Pulmonary artery endothelial cell (primary cell): ENCODE measurements at places on chromosomes 2 and 18. TPM values are rescaled to one million over a fixed set of nuclear protein-coding genes. Genes with fewer than 3 reads are reported as not detected.
A peak's percentile ranks its signal among the peaks of the same experiment; 100 is the strongest.

FAP gene
- total RNA-seq = 0.21 and 0.53 TPM in 2 replicates

ANKRD30B gene
- not detected in 2 replicates for total RNA-seq

REEP1 gene
- total RNA-seq = 0.25 and 0.26 TPM in 2 replicates

SCYGR4 gene
- not detected in 2 replicates for total RNA-seq

MGAT4A gene
- 65.4 and 68.8 TPM in 2 replicates for total RNA-seq

OSR1 gene
- total RNA-seq = not detected in 2 replicates

WNT6 gene
- not detected in 2 replicates for total RNA-seq

LCT gene
- not detected in 2 replicates for total RNA-seq

ORC4 gene
- total RNA-seq = 25.9 and 51.6 TPM in 2 replicates

SLC23A3 gene
- total RNA-seq = 0.59 and 2.2 TPM in 2 replicates

FNDC4 gene
- total RNA-seq = 35.0 and 47.0 TPM in 2 replicates

GAREM2 gene
- 0.46 and 0.92 TPM in 2 replicates for total RNA-seq

GRCh38 chr2:97911206-97911921, 84.4 kb downstream of the TMEM131 start:
- no peak for DNase-seq

DNA sequence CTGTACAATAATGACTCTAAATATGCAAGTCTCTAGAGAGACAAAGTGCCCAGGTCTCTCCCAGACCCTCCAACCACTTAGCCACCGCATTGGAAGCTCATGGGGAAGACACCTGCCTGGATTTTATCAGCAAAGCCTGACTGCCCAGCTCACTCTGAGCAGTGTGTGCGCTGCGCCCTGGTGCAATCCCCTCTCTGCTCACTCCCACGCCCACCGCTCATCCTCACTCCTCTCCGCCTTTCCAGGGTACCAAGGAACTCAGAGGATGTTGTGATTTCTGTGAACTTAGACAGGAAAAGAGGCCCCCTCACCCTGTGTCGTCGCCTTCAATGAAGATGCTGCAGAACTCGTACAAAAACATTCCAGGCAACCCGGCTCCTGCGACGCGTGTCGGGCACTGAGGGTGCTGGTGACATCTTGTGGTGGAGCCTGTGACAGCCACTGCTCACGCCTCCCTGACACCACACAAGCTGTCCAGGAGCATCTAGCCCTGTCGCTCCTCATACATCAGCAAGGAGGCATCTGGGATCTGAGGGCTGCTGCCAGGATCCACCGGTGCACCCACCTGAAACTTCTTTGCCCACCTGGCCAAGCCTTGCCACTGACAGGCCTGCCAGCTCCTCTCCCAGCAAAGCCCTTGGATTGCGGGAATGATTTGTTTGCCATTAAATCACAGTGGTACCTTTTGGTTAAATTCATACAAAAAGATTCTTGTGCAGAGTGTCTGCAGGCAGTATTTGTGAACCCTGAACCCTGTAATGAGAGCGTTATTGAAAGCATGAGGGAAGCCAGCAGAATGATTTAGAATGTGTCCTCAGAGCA, 220.4 kb downstream of the ZNF516 start:
- no peak for DNase-seq

DNA sequence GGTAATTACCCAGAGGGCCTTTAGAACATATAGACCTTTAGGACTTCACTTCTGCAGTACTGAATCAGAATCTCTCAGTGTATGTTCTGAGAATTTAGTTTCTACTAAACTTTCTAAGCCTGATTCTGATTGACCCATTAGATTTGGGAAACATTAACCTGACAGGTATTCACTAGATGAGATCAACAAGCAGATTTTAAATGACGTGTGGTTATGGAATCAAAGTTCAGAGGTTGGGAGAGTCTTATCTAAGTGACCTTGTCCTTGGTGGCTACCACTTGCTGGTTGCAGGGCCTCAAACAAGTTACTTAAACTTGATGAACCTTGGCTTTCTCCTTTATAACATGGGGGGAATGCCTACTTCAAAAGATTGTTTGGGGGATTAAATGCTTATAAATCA, 198.7 kb downstream of the PDE11A start:
- no peak for DNase-seq

DNA sequence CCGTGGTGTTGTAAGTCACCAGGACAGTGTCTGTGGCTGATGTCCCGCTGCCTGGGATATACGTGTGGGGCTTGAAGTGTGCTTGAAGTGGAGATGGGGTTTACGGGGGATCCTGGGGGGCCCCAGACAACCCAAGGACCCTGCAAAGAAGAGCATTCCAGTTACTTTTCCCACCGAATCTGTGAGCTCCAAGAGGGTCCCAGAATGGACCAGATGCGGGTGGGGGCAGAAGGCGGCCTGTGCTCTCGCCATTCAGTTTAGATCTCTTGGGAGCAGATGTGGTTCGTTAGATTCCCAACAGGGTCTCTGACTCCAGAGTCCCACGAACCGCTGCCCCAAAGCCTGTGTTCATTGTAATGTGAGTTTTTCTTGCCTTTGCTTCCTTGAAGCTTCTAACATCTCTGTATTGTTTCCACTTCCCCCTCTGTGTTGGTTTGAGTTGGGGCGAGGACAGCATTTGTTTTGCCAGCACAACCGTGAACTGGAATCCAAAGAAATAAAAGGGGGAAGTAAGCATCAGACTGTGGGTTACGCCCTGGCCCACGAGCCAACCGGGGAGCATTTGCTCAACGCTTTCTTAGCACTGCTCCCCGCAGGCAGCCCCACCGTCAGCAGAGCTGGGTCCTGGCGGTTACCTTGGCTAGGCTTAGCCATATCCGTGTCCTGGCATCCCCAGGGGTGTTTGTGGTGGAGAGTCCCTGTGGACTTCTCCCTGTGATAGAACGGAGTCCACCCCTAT, 92.1 kb downstream of the SH3BP4 start:
- DNase-seq = no peak

- DNase-seq = no peak
These were observed 27.6 kb upstream of the IL1R1 start for GRCh38 chr2:102114851-102115497.

DNA sequence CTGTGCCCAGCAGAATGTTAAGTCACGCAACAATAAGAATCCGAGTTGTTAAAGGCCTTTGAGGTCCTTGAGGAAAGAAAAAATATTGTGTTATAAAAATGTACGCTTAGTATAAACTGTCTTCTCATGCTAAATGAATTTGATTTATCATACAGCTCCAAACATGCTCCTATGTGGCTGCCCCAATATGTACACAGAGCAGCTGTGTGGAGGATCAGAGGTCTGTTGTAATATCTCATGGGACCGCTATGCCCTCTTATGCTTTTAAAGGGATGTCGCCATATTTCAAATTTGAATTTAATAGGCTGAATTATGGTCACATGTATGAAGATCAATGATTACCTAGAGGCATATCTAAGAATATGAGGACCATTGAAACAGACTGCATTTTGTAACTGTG, 90.2 kb downstream of the SLC5A7 start:
- no peak for DNase-seq

- DNase-seq = no peak
These were observed 17.7 kb upstream of the UGGT1 start for GRCh38 chr2:128073278-128073677.

- DNase-seq = no peak
These were observed 226.1 kb downstream of the LDLRAD4 start for GRCh38 chr18:13444430-13445240.

- no peak for DNase-seq
These were observed 705 bp downstream of the EFR3B start for GRCh38 chr2:25042321-25043240.

DNA sequence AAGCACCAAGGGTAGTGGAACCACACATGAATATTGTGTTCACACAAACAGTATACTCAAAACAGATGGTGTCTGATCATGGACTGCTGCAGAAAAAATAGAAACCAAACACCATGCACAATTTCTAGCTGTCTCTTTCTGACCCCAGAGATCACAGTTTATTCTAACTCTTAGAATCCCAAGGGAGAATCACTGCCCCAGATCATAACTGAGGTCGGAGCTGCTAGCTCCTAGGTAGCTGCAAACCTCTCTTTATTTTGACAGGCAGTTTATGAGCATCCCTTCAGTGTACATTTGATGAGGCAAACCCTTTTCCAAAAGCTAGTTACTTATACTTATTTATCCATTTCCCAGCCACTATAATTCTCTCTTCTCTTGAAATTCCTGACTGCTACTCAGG, 439.1 kb upstream of the HNMT start:
- DNase-seq = no peak

DNA sequence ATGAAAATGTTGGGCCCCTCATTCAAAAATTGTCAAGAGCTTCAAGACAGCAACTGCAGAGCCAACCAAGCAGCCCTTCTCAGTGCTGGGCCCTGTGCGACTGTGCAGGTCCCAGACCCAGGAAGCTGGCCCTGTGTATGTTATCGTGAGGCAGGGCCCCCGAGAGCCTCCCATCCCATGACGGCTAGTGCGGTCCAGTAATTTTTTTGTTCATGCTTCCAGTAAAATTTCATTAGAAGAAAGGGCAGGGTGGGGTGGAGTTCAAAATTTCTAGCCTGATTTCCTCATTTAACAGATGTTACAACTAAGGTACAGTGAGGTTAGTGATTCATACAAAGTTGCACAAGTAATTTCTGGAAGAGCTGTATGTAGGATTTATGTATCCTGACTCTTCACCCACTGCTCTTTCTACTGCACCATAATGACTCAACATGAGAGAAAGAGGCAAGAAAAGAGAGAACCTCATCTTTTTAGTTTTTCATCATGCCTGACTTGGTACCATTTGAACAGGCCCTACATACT, 105.5 kb downstream of the ZEB2 start:
- DNase-seq = no peak

- no peak for DNase-seq
These were observed 16.1 kb downstream of the SNORC start for GRCh38 chr2:232886176-232886575.

DNA sequence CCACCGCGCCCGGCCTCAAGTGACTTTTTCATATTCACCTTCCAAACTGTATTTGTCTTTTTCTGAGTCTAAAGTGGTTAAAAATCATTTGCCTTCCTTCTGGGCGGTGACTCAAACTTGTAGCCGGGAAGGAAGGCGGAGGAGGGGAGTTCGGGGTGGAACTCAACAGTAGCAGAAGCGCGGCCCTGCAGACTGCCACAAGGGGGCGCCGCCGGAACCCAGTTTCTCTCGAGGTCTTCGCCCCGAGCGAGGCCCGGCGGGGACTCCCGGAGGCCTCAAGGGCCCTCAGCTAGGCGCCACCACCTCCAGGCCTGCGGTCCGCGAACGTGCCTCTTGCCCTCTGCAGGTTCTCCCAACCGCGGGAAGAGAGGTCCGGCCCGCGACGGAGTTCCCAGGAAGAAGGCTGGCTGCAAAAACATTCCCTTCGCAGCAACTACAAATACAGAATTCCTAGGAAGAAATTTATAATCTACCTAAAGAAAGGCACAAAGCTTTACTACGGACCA, 16.8 kb upstream of the ITM2C start:
- peak; percentile 44 for DNase-seq

- no peak for DNase-seq
These were observed 577.3 kb downstream of the SATB2 start for GRCh38 chr2:198880421-198880820.

GRCh38 chr2:44638649-44639048, 276.9 kb downstream of the CAMKMT start:
- no peak for DNase-seq

GRCh38 chr2:222722327-222722946, 51.0 kb downstream of the MOGAT1 start:
- no peak for DNase-seq

DNA sequence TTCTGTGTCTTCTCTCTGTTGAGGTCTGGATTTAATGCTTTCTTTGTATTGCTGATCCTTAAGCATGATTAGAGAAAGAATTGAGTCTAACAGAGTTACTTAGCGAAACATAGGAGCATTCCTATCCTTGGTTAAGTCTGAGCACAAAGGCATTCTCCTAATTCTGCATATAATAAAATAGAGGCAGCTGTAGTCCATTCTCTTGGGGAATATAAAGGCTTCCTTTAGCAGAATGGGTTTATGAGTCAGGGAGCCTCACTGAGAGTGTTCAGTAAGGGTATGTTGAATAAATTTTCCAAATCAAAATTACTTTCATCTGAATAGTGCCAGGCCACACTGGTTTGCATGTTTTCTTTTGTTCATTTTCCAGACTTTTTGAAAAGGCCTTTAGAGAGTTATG, 101.5 kb downstream of the GALNT1 start:
- no peak for DNase-seq

DNA sequence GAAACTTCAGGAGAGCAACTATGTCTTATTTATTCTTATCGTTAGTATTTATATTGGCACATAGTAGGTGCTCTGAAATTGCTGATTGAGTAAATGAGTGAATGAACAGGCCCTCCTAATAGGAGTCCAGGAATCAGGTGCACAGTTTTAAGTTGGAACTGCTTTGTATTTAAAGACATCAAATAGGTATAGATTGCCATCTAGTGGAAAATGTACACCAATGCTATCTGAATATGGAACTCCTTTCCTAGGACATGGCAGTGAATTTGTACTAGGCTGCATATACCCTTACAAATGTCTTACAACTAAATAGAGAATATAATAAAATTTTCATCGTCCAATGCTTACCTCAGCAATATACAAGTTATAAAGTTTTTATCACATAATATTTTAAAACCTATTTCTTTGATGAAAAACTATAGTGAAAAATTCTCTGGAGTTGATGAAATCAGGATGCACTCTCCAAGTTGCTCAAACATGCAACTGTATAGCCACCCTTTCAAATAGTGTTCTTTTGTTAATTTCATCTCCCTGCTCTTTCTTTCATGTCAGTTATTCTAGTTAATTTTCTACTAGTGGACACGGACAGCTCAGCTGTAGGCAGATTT, 318.9 kb upstream of the SYT4 start:
- DNase-seq = no peak

DNA sequence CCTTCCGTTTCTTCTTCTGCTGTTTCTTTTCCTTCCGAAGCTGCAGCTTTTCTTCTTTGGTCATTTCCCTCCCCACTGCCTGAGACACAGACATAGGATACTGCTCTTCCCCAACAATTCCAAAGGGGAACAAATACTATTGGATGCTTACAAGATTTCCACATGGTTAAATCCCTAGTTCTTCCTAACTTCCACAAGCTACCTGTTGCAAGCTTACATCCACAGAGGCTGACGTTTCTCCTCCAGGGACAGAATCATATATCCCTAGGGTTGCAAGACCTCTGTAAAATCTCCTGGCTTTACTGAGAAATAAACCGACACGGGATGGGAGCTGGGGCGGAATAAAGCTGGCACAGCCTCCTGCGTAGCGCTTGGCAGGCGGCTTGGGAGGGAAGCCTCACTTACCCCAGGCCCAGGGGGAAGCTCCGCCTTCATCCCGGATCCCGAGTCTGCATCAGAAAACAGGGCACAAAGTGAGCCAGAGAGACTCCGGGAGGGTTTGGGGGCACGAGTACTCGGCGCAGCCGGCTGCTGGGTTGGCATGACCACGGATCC, 590 bp downstream of the EIF2B4 start:
- no peak for DNase-seq

DNA sequence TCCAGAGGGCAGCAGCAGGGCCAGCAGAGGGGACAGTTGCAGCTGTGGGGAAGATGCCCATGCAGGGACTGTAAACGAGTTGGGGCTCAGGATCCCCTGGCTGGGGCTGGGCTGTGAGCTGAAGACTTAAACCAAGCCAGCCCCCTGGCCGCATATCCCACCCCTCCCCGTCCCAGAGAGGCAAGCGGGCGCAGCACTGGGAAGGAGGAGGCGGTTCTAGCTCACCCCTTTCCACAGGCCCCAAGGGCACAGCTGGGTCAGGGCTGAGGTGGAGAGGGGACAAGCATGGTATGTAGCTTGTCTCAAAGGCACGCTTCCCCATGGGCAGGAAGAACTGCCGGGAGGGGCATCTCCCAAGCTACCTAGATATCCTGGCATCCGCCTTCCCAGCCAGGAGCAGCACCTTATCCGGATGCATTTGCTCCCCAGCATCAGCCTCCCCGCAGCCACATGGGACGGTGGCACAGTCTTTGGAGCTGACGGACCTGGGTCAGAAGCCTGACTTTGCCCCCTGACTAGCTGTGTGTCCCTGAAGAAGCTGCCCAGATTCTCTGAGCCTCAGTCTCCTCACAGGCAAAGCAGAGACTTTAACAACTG, 75.9 kb downstream of the TFCP2L1 start:
- no peak for DNase-seq
